ENCODE measurements at places on chromosomes 5 and 9. TPM values are rescaled to one million over a fixed set of nuclear protein-coding genes. Genes with fewer than 3 reads are reported as not detected.

DNA sequence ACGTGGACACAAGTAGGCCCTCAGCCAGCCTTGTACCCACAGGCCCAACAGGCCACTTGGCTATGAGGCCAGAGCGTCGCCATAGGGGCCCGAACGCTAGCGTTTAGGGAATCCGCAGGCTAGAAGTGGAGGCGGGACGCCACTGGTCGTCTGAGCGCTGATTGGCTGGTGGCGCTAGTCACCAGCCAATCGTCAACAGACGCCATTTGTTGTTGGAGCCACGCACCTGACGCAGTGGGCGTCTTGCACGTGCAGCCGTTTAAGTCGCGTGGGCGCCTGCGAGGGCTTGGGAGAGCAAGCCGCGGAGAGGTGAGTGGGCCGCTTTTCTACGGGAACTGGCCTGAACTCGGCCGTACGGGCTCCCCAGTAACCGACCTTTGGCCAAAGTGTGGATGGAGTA is at the start of gene DDX4:
Gene DDX4 (plus strand): TSS at position 269 of the 400 bp plus-strand sequence. CDS start 903 bp downstream, outside the sequence.
- DNase-seq = no peak
- H3K27ac ChIP-seq = no peak within 1 kb of the TSS
- no peak within 1 kb of the TSS for H3K4me3 ChIP-seq
- H3K27me3 ChIP-seq = no peaks in the 10 kb centered on the region

SLC6A3 gene
- not detected for total RNA-seq

BARX1 gene
- not detected for total RNA-seq

DNA sequence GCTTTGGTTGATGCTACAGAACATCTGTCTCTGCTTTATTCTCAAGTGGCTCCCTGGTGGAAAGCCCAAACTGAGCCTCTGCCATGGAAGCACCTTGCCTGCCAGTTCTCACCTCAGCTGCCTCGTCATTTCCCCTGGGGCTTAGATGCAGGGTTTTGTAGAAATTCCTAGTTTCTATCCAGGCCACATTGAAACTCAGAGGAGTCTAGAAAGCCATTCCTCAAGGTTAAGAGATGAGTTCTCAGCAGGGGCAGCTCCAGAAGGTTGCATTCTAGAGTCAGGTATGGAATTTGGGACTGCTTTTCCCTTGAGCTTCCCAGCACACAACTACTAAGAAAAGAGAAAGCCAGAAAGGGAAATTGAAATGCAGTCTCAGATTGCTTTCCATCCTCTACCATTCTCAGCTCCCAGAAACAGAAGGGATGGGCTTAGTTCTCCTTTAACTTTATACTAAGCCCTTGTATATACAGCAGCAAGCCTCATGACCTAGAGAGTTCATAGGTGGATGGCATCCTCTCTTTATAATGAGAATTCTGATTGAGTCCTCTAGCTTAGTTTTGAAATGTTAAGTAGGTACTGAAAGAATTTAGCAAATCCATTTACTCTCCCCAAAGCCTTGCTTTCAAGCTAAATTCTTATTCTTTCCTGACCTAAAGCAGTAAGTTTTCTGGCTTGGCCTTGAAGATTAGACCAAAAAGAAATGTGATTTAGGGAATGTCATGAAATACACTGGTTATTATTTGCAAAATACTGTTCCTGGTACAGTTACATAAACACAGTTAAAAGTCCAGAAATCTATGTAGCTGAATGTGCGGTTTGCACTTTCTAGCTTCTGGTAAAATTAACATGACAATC is 66.0 kb upstream of the MEF2C start:
- no peaks in the 10 kb centered on the region for H3K36me3 ChIP-seq
- H3K4me1 ChIP-seq = no peaks in the 10 kb centered on the region
- DNase-seq = no peak
- H3K27me3 ChIP-seq = no peaks in the 10 kb centered on the region
- H3K27ac ChIP-seq = no peak overlapping the region

DNA sequence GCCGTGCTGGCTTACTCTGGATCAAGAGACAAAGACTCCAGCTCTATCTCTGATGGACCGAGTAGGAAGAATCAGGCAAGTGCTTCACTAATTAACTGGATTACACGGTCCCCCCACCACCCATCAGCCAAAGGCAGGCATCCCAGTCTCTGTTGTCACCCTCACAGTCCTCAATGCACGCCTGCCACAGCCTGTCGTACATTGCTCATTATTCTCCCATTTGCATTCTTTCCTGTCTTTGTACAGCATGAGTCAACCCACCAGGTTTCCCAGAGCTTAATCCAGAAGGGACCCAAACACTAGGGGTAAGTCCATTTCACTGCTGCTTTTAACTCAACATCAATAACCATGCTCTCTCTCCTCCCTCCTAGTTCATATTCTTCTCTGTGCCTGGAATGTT is 44.4 kb downstream of the PCA3 start:
- no peaks in the 10 kb centered on the region for H3K27me3 ChIP-seq
- H3K4me1 ChIP-seq = peaks cover 8% of the 10 kb centered on the region
- no peaks in the 10 kb centered on the region for H3K36me3 ChIP-seq
- H3K4me3 ChIP-seq = no peak overlapping the region
- no peak overlapping the region for H3K27ac ChIP-seq
- DNase-seq = no peak

VCP gene
- 254 TPM for total RNA-seq

DNA sequence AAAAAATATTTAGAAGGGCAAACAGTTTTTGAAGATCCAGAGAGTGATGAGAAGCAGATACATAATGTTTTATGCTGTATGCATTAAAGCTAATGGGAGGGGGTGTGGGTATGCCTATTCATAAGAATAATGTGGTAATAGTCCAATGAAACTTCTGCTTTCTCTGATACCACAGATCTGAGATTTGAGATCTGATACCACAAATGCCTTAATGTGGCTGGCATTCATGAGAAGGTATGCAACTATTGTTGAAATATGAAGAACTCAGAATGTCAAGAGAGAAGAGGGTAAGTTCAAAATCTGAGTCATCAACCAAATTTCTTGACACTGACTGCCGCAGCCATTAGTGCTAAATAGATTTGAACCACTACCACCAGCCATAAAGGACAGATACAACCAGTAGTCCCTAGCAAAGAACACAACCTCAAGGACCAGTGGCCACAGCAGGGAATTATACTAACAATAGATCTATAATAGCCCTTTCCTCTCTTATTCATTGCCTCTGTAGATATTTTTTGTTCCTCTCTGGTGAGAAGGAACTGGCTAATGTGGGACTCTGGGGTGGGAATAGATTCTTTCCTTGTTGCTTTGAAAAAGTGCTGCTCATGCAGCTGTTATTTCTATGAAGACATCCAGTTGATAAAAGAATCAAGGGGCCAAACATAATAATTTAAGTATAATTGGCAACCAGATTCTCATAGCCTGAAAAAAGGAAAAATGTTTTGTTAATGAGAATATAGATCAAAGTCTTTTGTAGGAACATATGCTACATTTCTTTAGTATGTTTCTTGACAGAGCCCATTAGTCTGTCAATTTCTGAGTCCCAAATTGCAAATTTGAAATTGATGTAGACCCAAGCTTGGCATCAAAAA is 256.5 kb upstream of the ZNF608 start:
- no peak overlapping the region for H3K4me3 ChIP-seq
- no peak overlapping the region for H3K27ac ChIP-seq
- no peaks in the 10 kb centered on the region for H3K36me3 ChIP-seq
- no peak for DNase-seq
- no peaks in the 10 kb centered on the region for H3K27me3 ChIP-seq

DNA sequence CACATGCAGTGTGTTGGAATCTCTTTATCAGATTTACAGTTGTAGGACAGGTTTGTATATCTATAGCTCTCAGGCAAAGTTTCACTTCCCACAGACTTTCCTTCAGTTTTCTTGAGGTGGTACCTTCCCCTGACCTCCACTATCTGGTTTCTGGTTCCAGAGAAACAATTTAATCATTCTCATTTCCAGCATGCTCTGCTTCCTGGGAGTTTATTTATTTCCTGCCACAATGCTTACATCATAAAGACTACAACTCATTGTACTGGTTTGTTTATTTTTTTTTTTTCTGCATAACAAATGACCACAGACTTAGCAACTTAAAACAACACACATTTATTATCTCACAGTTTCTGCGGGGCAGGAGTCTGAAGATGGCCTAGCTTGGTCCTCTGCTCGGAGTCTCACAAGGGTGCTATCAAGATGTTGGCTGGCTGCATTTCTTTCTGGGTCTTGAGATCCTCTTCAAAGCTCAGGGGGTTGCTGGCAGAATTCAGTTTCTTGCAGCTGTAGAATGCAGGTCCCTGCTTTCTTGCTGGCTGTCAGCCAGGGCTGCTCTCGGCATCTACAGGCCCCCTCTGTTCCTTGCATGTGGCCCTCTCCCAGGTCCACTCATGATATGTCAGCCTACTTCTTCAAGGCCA is 247.7 kb downstream of the ENC1 start:
- H3K4me1 ChIP-seq = no peaks in the 10 kb centered on the region
- no peak overlapping the region for H3K27ac ChIP-seq
- no peak overlapping the region for H3K4me3 ChIP-seq
- no peaks in the 10 kb centered on the region for H3K27me3 ChIP-seq
- no peak for DNase-seq

DNA sequence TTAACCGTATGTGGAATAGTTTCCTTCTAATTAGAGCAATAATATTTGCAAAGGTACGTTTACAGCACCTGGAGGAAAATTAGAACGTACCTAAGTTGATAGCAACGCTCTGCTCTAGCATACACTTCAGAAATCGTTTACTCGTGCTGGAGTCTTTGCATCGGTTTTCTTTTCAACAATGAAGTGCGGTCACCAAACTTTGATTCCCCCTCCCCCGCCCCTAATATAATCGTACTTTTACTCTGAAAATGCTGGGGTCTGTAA is 506 bp downstream of the ADAMTS19 start:
- DNase-seq = no peak
- peaks cover 33% of the 10 kb centered on the region for H3K27me3 ChIP-seq
- H3K4me3 ChIP-seq = peak overlapping the region; percentile 55
- H3K4me1 ChIP-seq = peaks cover 25% of the 10 kb centered on the region
- H3K36me3 ChIP-seq = no peaks in the 10 kb centered on the region

DNA sequence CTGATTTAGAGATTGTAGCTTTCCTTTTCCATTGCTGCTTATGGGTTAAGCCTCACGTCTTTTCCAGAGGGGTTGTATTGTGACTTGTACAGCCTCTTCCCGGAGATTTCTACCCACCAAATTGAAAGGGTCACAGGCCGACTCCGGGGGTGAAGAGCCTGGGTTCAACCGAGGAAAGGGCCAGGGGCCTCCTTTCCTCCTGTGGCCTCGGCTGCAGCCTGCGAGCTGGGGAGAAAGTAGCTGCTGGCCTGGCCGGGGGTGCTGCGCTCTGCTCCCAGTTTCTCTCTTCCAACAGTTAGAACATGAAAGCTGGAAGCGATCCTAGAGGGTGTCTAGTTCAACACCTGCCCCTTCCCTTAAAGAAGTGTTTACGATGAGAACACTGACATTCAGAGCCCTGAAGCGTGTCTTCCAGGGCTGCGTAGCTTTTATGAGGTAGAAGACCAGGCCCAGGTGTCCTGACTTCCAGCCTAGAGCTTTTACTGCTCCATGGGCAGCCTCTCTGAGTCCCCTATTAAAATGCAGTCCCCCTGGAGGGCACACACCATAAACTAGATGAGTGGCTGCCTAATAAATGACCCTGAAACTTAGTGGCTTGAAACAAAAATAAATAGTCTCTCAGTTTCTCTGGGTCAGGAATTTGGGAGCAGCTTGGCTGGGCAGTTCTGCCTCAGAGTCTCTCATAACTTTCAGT is 56.9 kb downstream of the ACER2 start:
- no peaks in the 10 kb centered on the region for H3K27me3 ChIP-seq
- H3K36me3 ChIP-seq = no peaks in the 10 kb centered on the region
- no peak overlapping the region for H3K4me3 ChIP-seq
- no peak for DNase-seq

IL5 gene
- not detected for total RNA-seq

- no peaks in the 10 kb centered on the region for H3K27me3 ChIP-seq
- H3K27ac ChIP-seq = no peak overlapping the region
- H3K36me3 ChIP-seq = peaks cover 51% of the 10 kb centered on the region
- H3K4me3 ChIP-seq = no peak overlapping the region
These were observed 4.7 kb upstream of the ISCA1 start for GRCh38 chr9:86287013-86287412.

- H3K36me3 ChIP-seq = no peaks in the 10 kb centered on the region
- H3K4me3 ChIP-seq = no peak overlapping the region
- H3K4me1 ChIP-seq = no peaks in the 10 kb centered on the region
- H3K27me3 ChIP-seq = no peaks in the 10 kb centered on the region
These were observed 46.4 kb downstream of the ERMP1 start for GRCh38 chr9:5786370-5787127.

SYK gene
- 50.2 TPM for total RNA-seq

DNA sequence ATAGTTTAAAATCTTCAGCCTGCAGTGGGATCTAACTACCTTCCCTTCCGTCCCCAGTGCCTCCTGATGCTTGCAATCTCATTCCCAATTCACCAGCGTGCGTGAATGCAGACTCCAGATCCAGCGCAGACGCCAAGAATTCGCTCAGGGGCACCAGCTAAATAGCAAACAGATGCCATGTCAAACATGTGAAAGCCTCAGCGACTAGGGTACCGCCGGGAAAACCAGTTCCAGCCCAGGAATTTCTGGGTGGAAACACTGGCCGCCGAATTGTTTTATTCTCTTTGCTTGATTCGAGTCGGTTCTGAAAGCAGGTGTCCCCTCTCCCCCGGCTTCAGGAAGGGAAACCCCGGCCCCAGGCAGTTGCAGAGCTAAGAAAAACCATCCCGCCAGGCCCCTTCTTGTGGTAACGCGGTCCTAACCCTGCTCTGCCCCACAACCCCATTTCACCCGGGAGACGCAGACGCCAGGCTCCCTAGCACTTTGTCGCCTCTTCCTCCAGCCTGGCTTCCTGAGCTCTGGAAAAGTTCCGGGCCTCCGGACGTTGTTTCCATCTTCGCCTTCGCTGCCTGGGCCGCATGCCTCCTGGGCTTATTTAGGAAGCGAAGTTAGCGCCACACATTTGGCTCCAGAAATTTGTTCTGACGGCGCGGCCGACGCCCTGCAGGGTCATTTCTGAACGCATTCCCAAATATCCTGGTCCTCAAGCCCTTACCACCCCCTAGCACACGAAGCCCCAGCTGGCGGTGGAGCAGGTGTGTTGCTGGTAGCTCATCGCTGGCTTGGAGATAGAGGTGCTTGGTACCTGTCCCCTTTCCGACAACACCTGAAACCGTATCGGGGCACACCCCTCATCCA is 665 bp upstream of the LVRN start:
- H3K27ac ChIP-seq = no peak overlapping the region
- no peak overlapping the region for H3K4me3 ChIP-seq
- no peaks in the 10 kb centered on the region for H3K36me3 ChIP-seq
- H3K27me3 ChIP-seq = peaks cover 13% of the 10 kb centered on the region
- no peak for DNase-seq
